Activated CD8-positive, alpha-beta memory T cell treated with anti-CD3 and anti-CD28 coated beads for 24 hours (primary cell): ENCODE measurements at places on chromosomes 16 and 17.

DNA sequence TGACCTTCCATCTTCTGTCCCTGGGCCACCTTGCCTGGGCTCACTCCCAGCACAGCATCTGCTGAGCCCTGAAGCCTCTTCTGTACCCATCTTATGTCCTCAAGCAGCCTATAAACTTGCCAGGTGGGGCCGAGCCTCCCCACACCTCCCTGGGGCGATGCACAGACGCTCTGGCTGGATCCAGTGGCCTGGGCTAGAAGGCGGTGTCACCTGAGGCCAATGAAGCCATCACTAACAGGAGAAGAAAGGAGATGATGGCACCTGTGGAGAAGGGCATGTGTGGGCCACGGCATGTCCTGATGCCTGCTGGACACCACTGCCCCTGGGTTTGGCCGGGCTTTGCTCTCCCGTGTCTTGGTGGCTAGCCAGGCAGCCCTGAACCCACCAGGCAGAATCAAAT lies 45.5 kb downstream of the PEMT start:
- DNase-seq, result no peak

GRCh38 chr16:72840631-72841381 lies 207.1 kb downstream of the ZFHX3 start:
- no peak for DNase-seq

DNA sequence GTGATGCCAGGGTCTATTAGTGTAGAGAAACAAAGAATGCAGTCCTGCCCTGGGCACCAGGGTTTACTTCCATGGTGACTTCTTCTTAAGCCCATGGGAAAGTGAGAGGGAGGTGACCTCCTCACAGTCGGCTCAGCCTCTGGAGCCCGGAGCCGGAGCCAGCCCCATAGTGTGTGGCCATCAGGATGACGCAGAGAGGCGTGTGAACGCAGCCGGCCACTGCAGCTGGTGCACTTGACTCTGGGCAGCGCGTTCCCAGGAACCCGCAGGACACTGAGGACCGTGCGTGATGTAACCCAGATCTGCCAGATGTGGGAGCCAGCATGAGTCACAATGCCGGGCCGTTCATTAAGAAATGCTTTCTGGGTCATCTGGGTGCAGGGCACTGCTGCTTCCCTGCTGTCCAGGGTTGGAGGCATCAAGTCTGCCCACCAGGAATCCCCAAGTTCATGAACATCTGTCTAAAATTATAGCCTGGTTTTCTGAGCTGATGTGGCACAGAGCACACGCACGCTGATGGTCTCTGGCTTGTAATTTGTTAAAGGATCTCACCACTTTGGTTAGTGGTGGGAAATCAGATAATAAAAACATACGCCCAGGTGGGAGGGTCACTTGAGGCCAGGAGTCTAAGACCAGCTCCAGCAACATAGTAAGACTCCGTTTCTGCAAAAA lies 114.1 kb downstream of the PITPNC1 start:
- peak; percentile 53 for DNase-seq

DNA sequence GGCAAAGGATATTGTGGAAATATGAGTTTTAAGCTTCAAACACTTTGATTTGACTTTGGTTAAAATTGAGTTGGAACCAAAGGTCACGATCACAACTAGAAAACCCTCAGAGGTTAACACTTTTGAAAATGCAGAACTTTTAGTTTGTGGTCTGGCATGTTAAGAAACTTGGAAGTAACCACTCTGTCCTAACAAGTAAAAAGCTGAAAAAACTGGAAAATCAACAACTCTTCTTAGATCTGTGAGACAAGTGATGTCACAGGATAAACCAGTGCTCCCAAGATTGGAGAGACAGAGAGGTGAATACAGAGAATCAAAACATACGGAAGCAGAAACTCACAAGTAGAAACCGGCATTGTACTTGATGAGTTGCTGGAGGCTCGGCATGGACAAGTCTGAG lies 17.4 kb downstream of the MFSD6L start:
- no peak for DNase-seq

DNA sequence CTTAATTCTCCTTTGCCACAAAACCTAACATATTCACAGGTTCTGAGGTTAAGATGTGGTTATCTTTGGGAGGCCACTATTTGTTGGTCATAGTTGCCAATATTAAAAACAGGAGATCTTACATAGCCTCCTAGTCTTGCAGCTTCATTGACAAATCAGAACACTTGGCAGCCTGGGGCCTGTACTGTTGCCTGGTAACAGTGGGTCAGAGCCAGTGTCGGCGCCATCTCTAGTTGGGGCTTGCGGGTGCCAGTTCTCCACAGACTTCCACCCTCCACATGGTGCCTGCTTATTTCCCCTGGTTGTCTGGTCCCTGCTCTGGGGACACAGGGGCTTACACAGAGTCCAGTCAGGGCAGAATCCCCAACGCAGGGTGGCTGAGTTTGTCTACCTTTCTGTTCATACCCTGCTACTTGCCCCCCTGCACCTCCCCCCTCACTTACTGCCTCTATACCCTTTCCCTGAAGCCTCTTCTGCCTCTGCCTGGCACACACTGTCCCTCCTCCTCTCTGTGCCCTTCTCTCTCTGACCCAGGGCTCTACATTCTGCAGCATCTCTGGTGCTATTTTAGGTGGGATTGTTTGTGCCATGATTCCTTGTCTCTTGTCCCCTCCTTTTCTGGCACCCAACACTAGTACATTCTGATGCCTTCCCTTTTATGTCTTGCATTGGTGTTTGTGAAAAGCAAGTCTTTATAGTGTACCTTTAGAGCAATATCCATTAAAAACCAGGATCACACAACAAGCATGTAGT lies 13.4 kb downstream of the EPN2 start:
- DNase-seq, result no peak

DNA sequence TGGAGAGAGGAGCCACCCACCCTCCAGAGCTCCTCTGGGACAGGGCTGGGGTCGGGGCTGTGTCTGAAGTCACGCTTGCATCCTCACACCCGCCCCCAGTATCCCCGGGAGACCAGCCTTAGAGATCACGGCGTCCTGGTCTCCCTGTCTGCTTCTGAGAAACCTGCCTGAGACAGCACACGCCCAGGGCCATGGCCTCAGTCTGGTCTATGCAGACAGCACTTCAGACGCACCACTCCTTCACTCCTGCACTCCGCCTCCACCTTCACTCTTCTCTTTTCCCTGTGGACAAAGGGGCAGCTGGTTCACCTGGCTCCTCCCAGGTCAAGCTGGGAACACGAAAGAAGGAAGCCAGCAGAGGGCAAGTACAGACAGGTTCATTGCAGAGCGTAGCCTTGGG lies 248.0 kb upstream of the GSE1 start:
- DNase-seq, result no peak

GRCh38 chr17:61380836-61381525 lies 18.7 kb upstream of the TBX2 start:
- no peak for DNase-seq

GRCh38 chr17:48981927-48982539 lies 13.6 kb upstream of the GIP start:
- no peak for DNase-seq

DNA sequence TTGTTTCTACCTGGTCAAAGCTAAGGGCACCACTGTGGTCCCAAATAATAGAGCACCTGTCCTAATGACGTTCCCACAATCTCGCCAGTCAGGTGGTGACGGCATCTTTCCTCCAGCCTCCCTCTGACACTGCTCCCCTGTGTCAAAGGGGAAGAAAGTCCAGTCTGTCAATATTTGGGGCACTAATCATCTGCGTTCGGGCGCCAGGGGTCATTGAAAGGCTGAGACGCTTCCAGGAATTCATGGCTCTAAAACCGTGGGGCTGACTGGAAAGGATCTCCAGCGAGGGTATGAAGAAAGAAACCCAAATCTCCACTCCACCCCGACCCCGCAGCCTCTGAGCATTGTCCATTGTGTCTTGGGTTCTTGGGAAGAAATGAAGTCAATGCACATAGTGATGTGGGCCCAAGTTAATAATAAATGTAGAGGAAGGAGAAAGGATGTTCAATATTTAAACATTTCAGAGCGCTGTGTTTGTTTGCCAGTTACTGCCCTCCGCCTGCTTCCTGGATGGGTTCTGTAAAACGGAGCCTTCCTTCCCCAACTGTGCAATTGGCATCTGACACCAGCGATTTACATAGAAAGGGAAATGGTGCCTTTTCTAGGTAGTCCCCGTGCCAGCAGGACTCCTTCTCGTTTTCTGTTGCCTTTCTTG lies 103.2 kb downstream of the SOCS1 start:
- DNase-seq, result no peak

DNA sequence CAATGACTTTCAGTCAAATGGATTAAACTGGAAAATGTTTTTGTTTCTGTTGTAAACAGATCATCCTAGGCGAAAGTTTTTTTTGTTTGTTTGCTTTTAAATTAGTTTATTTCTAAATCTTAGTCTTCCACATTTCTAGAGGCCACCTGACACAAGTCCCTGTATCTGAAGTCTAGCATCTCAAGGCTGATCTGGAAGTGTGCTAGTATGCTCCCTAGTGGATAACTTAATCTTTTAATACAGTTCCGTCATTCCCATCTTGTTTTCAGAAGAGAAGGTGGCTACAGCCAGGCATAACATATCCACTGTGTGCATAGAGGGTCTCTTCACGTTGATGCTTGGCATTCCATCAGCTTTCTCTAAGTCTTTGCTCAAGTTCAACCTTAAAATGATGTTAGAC lies 7.6 kb downstream of the IFT20 start:
- no peak for DNase-seq

DNA sequence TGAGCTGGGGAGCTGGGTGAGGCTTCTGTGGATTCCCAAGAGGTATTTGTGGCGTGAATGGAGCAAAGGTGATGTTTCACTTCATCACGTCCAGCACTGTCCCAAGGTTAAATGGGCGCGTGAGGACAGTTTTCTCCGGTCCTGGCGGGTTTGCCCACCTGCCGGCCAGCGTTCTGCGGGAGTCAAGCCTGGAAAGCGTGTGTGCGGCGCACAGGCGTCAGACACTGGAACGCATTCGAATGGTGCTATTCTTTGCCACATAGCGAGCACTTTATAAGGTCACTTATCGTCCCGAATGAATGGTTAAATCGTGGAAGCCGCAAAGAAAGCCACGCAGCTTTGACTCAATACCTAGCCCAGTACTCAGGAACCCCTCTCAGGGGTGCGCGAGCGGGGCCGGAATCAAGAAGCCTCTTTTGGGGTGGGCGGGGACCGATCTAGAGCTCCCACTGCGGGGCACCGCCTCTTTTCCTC lies 446 bp upstream of the PSMD11 start:
- DNase-seq, result no peak

- DNase-seq, result no peak
Observed at GRCh38 chr16:70341600-70341999, 5.1 kb upstream of the DDX19A start.
